NCI-H446 treated with DMSO at 0.1 percent for 48 hours (cell line): ENCODE measurements at places on chromosomes 4 and X.

GRCh38 chr4:61041527-61041926, 158.6 kb upstream of the ADGRL3 start:
- DNase-seq: no peak

DNA sequence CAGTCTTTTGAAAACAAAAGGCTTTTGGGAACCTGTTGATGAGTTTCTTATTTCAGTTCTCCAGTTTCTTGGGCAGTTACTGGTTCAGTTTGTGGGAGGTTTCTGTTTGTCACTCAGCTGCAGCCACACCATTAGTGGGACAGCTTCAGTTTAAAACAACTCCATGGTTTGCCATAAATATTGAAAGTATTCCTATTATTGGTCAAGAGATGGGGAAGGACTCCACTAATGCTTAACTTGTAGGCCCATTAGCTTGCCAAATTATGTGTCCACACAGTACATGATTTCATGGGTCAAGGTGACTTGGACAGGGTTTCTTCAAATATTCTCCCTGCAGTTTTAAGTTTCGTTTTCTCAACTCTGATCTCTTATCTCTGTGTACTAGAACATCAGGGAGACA, 15.5 kb upstream of the ASIC5 start:
- no peak for DNase-seq

DNA sequence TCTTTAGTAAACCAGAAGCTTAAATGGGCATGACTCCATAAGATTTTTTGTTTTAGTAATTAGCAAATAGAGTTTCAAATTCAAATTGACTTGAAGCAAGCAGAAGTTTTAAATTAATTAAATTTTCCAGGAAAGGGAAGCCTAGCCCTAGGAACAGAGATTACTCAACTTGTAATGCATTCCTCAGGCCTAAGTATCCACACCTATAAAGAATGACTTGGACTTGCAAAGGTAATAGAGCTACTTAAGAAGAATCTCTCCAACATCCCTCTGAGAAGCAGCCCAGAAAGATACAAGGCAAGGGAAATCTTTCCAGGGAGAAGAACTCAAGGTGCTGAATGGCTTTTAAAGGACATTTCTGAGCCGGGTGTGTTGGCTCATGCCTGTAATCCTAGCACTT, 16.9 kb upstream of the TMPRSS11E start:
- no peak for DNase-seq

DNA sequence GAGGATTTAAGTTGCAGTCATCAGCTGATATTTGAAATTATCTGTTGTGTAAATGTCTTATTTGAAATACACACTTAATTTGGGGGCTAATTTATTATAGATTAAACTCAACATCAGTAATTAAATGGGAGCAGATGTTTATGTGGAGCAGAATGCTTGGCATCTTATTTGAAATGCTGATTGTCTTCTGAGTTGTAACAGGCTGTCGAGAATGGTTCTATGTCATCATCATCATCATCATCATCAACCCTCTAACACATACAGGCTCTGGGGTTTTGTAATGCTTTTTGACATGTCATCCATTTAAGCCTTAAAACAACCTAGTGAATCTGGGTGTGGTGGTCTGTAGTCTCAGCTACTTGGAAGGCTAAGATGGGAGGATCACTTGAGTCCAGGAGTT, 8.2 kb downstream of the MTMR1 start:
- DNase-seq: no peak

GRCh38 chrX:81537723-81538122, 335.8 kb downstream of the SH3BGRL start:
- no peak for DNase-seq

- no peak for DNase-seq
Measured at GRCh38 chr4:183038436-183038835, 60.6 kb upstream of the WWC2 start.

- DNase-seq: peak; percentile 89
Measured at GRCh38 chr4:168584321-168584771, 87.5 kb downstream of the PALLD start.

- no peak for DNase-seq
Measured at GRCh38 chr4:162061214-162061613, 102.6 kb downstream of the FSTL5 start.

GRCh38 chr4:101762025-101762424, 28.5 kb upstream of the BANK1 start:
- DNase-seq: no peak

DNA sequence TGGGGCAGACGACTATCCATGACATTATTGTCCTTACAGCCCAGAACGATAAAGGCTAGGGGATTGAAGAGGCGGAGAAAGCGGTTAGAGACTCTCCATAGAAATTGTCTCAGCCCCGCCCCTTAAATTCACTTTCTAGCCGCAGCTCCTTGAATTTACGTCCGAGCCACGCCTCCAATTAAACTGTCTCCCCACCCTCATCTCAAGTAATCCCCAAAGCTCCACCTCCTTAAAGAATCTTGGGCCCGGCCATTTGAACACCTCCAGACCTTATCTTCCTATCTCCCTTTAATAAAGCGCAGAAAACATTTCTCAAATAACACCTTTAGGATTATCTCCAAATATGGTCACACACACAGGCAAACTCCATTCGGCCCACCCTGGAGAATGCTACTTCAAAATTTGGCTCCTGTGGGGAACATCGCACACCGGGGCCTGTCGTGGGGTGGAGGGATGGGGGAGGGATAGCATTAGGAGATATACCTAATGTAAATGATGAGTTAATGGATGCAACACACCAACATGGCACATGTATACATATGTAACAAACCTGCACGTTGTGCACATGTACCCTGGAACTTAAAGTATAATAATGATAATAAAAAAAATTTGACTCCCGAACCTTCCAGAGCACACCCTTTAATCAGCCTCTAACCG, 7.2 kb upstream of the MAGIX start:
- peak; percentile 2 for DNase-seq

GRCh38 chrX:114162068-114162735, 421.7 kb upstream of the HTR2C start:
- DNase-seq: no peak

GRCh38 chrX:136193771-136194170, 46.4 kb downstream of the FHL1 start:
- no peak for DNase-seq

DNA sequence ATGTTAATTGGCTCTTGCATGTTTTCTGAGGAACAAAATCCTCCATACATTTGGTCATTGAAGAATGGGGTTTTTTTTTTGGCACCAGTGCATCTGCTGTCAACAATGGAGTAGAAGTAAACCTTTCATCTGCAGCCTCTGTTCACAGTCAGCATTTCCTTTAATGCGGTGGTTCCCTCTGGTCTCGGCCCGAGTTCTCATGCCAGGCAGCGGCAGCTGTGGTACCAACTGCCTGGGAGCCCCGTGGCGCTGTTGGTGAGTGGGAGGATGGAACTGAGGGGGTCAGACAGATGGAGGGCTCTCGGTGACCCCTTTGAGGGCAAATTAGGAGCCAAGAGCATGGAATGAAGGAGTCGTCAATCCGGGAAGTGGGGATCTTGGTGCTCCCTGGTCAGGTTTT, 114.7 kb downstream of the AFF1 start:
- no peak for DNase-seq

- DNase-seq: no peak
Measured at GRCh38 chr4:48509543-48509942, 19.5 kb downstream of the ZAR1 start.

- no peak for DNase-seq
Measured at GRCh38 chrX:57178605-57179004, 41.4 kb upstream of the SPIN2A start.

- no peak for DNase-seq
Measured at GRCh38 chrX:135985973-135986310, 707 bp downstream of the SLC9A6 start.

- no peak for DNase-seq
Measured at GRCh38 chrX:9874483-9874882, 88.3 kb downstream of the SHROOM2 start.

GRCh38 chr4:2220016-2220630, 21.8 kb downstream of the HAUS3 start:
- DNase-seq: no peak

GRCh38 chr4:169207436-169208089, 63.2 kb downstream of the SH3RF1 start:
- DNase-seq: no peak

DNA sequence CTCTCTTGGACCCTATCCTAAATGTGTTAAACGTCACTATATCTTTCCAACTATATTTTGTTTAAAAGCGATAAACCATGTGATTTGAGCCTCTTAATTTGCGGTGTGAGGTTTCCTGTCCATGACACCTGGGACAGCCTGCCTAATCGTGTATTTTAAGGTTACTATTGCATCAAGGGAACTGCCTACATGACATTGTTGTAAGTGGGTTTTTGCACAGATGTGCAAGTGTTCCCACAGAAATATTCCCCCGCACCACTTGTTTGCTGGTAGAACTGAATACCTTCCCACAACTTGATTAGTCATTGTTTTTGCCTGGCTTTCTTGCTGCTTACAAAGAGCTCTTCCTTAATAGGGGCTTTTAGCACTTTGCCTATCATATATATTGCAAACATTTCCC, 5.1 kb upstream of the FAM184B start:
- DNase-seq: no peak

DNA sequence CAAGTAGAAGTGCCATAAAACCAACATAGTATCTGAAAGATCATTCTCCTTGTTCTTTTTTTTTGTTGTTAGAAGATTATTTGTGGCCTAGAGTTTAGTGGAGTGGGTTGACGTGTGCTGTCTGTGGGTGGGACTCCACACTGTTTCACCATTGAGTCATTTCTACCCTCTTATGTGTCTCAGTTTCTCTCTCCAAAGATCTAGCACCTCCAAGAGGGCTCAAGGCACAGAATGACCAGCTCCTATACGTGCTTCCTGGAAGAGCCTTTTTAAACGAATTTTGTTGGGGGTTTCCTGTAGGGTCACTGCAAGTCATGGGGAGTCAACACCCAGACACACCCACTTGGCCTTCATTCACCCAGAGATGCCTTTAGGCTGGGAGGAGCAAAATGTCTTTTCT, 150.1 kb downstream of the KLF8 start:
- DNase-seq: no peak

DNA sequence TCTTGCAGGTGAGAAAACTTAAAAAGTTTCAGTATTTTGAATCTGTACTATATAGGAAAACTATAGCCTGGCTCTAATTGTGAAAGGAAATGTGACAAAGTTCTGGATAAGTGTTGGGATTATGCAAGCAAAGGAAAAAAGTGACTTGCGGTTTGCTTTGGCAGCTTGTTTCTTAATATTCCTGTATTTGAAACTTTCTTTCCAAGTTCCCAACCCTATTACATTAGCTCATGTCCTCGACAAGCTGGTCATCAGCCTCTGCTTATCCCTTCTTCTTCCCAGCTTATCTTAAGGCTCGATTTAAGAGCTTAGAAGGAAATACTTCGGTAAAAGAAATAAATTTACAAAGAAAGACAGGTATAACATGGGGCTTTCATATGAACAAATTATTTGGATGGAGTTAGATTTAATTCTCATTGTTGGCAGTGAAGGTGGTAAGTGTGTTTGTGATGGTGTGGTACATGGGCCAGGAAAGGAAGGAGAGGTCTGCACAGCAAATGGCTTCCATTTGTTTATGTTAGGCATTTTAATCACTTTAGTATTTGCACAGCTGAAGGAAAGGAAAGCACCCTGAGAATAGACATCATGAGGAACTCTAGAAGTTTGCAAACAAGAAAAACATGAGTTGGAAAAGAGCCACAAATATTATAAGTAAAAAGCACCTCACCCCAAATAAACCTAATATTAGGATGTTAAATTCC, 5.1 kb upstream of the MYOZ2 start:
- DNase-seq: no peak

DNA sequence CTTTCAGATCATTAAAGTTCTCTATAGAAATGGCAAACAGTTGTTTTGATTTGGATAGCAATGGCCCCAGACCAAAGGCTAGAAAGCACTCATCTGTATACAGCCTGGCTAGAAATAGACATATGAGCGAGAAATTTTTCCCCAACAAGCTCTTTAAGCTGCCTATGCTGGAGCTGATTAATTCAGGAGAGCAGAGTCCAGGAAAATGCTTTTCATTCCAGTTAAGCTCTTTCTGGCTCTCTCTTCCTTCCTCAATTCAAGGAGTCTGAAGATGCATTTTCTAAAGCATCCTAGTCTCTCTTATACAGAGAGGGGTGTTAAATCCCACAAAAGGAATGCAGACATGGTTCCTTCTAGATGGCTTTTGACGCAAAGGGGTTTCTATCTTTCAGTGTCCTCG, 141.7 kb upstream of the RAI2 start:
- DNase-seq: no peak
